Activated effector memory CD4-positive, alpha-beta T cell treated with Interleukin-2 at 50 U/mL for 16 hours (primary cell): ENCODE measurements at places on chromosomes 5 and 9.

GRCh38 chr5:138064526-138064925 is 19.3 kb upstream of the WNT8A start:
- no peak for DNase-seq

GRCh38 chr5:62773460-62773859 is 194.8 kb downstream of the LRRC70 start:
- no peak for DNase-seq

DNA sequence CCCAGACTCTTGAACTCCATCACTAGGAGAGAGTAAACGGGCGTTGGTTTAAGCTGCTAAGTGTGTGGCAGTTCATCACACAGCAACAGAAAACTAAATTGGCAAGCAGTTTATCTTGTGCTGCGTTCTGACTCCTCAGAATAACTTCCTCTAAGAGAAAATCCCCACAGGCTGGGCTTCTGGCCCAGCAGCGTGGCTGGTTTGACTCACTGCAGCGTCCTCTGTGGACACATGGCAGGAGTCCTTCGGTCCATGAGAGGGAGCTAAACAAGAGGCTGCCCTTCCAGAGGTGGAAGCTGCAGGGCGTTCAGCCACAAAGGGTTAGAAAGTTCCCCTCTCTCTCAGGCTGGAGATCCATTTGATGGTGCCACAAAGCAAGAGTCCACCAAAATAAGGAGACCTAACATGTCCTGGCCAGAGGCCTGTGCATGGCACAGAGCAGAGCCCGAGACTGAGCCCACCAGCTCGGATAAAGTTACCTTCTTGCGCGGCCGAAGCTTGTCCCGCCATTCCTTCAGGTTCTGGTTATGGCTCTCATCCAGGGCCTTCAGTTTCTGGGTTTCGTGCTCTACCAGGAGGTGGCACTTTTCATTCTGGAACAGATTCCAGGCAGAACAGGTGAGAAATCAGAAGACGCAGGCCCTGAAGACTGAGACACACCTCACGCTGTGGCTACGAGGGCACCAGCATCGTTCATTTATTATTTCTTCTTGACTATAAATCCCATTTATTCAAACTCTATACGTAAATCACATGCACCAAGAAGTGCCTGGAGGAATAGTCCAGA is 46.2 kb upstream of the FBXW11 start:
- no peak for DNase-seq

GRCh38 chr9:129612815-129613519 is 7.9 kb downstream of the C9orf50 start:
- DNase-seq = no peak

GRCh38 chr5:111063709-111064322 is 7.7 kb upstream of the TSLP start:
- no peak for DNase-seq

- DNase-seq = no peak
Observed at GRCh38 chr9:117494401-117495090, 79.7 kb upstream of the ASTN2 start.

GRCh38 chr5:98638111-98638510 is 135.4 kb upstream of the RGMB start:
- DNase-seq = no peak

GRCh38 chr9:34606190-34606589 is 5.7 kb downstream of the RPP25L start:
- DNase-seq = no peak

- DNase-seq = no peak
Observed at GRCh38 chr5:124651663-124652513, 94.6 kb downstream of the ZNF608 start.

DNA sequence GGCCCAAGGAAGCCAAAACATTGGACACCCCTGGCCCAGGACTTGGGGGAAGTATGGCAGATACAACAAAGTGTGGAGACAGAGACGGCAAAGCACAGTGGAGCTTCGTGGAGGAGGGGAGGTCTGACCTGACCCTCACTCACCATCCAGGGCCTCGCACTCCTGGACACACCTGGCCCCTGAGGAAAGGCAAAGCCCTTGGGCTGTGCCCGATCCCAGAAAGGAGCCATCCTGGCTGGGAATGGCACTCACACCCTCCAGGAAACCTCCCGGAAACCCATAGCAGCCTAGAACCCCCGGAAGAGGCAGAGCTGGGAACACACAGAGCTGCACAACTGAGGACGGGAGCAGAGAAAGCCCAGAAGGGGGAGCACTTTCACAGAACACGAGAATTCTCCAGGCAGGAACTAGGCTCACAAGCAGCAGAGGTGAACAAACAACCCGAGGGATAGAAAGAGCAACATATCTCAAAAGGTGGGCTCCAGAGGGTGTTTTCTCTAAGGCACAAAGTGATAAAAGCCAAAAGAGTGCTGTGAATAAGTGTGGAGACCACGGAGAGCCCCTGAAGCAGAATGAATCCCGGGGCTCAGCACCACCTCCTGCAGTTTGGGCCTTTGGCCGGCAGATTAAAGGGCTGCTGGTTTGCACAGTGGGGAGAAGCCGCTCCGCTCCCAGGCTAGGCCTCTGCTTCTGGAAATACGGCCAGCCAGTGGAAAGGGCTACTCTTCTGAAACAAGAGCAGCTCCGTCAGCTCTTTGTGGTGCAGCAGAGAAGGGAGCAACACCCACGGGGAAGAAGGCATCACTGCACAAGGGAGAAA is 108.2 kb downstream of the UBE2R2 start:
- no peak for DNase-seq

GRCh38 chr9:78261403-78262001 is 25.6 kb downstream of the CEP78 start:
- DNase-seq = no peak

DNA sequence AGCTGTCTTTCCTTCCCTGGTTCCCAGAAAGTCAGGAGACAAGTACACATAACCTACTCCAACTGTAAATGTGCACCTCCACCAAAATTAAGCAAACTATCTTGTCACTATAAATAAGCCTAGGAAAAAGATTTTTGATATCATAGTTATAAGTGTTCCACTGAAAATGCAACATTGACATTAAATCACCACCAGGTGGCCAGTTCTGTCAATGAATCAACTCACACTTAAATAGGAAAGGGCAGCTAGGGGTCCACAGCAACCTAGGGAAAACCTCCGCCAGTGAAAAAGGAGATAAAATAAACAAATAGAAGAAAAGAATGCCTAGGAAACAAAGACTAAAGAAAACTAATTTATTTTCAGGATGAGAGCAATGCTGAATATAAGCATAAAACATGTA is 243.0 kb upstream of the PTPRD start:
- DNase-seq = no peak

- no peak for DNase-seq
Observed at GRCh38 chr5:157331807-157332206, 65.9 kb downstream of the CYFIP2 start.

DNA sequence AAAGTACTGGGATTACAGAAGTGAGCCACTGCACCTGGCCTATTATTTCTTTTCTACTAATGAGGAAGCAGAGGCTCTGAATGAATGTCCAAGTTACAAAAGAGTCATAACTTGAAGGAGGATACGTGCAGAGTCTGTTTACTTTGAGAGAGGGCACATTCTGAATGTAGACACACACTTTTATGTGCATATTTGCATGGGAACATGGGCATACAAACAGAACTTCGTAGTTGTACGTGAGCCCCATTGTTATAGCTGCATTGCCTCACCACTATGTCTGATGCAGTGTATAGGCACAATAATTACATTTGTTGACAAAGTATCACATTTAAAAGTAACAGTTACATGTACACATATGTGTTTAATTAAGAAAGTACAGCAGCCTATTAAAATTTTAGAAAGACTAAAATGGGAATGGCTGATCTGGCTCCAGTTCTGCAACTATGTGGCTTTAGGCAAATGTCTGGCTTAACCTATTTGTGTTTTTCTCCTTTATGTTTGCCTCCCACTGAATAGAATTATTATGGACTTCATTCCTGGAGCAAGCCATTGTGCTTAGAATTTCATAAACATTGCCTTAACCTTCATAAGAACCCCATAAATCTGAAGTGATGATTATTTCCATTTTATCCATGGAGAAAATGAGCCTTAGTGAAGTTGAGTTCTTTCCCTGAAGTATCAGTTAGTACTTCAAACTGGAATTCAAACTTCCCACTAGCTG is 3.0 kb upstream of the DPYSL3 start:
- DNase-seq = no peak

GRCh38 chr5:16866795-16867576 is 69.1 kb downstream of the MYO10 start:
- DNase-seq = no peak

DNA sequence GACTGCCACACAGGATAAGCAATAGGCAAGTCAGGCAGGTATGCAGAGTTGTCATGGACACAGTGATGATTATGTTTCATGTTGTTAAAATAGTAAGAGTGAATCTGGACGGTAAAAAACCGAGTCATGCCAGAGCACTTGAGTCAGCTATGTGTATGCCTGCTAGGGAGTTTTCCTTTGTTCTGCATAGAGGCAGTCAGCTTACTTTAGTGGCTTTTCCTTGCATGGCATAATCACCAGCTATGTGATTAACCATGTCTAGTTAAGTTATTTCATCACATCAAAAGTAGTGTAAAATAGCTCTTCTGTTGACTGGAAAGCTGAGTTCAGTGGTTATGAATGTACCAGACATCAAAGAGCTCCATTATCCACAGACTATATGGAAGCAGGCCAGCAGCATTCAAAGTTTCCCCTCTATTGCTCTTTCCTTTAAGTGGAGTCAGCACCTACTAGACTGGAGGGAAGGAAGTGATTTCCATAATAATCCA is 989.8 kb downstream of the TLE1 start:
- no peak for DNase-seq

DNA sequence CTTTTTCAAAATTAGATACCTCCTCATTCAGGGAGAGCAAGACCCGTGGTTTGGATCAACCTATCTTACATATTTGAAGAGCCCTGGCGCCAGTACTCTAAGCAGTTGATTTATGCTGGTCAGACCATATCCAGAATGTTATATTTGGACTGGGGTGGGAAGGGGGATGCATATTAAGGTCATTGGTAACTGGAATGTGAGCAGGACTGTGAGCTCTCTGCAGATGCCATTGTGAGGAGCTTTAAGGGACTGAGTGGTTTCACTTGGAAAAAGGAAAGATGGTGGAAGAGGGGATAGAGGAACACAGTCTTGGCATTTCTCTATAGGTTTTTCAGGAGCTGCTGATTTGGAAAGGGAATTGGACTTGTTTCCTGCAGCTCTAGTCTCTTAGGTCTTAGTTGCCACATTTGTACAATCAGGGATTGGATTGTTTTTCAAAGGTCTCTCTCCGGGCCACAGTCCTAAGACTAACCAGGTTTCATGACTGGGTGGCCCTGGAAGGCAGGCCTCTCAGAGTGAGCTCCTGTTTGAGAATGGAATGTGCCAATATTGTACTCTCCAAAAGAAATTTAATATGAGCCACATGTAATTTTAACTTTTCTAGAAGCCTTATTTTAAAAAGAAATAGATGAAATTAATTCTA is 25.8 kb upstream of the F2R start:
- no peak for DNase-seq

GRCh38 chr9:133973111-133973790 is 18.9 kb downstream of the VAV2 start:
- DNase-seq = no peak

- no peak for DNase-seq
Observed at GRCh38 chr5:45189481-45189880, 380.7 kb downstream of the MRPS30 start.

GRCh38 chr9:97315550-97315949 is 8.1 kb downstream of the CCDC180 start:
- no peak for DNase-seq

GRCh38 chr9:18675973-18676372 is 202.0 kb downstream of the ADAMTSL1 start:
- no peak for DNase-seq

- DNase-seq = no peak
Observed at GRCh38 chr9:13520069-13520468, 240.6 kb upstream of the MPDZ start.

DNA sequence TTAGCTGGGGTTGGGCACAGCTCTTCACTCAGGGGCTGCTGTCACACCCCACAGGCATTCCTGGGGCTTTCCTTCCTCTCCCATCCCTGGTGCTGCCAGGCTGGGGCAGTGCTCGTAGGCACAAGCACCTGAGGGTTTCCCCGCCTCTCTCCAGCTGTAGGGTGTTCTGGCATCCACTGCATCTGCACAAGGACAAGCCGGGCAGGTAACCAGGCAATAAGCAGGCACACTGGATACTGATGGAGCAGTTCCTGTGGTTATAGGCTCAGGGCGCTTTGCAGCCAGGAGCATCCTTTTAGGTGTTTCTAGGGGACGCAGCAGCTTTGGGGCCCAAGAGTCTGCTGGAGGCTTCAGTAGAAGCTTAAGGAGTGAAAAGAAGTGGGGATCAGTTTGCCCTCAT is 56.8 kb downstream of the ARHGEF37 start:
- DNase-seq = no peak

DNA sequence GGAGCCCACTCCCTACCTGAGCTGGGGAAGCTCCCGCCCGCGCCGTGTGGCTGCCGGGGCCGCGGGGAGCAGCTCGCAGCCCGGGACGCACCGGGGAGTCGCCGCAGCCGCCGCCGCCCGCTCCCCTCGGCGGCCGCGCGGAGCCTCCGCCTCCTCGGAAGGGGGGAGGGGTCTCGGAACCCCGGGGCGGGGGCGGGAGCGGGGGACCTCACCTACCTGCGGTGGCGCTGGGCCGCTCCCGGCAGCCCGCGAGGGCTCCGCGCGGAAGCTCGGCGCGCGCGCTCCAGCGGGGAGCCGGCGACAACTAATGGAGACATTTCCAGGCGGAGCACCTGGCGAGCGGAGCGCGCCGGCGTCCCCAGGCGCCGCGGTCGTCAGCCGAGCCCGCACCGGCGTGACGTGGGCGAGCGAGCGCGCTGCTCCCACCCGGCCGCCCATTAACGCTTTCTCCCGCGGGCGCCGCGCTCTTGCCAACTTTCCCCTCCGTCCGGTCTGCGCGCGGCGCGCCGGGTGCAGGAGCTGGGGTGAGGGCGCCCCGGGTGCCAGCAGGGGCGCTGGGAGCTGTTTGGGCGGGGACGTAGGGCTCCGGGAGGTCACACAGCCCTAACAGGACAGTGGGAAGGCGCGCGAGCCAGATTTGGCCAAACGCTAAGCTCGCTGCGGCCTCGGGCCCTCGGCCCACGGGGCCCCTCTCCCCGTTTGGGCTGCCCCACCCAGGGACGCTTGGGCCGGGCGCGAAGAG is 4.3 kb upstream of the IRX4 start:
- DNase-seq = no peak

DNA sequence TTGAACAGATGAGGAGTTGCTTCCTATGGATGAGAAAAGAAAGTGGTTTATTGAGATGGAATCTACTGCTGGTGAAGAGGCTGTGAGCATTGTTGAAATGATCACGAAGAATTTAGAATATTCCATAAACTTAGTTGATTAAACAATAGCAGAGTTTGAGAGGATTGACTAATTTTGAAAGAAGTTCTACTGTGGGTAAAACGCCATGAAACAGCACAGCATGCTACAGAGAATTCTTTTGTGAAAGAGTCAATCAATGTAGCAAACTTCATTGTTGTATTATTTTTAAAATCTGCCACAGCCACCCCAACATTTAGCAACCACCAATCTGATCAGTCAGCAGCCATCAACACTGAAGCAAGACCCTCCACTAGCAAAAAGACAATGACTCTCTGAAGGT is 309.1 kb downstream of the SPOCK1 start:
- DNase-seq = no peak

- no peak for DNase-seq
Observed at GRCh38 chr5:82057051-82057450, 85.2 kb downstream of the ATG10 start.

- no peak for DNase-seq
Observed at GRCh38 chr5:168270476-168270875, 21.0 kb upstream of the WWC1 start.
